ENCODE measurements at places on chromosomes 4 and X. TPM values are rescaled to one million over a fixed set of nuclear protein-coding genes. Genes with fewer than 3 reads are reported as not detected.

Gene SLC38A5
- total RNA-seq: 8.4 TPM

Gene ZFP42
- not detected for total RNA-seq

Gene IL2RG
- 197 TPM for total RNA-seq

Gene SLC9A6
- total RNA-seq: 18.7 TPM

Measured in CD8-positive, alpha-beta T cell (primary cell).